Renal cortex interstitium (tissue), 15 donors: ENCODE measurements at places on chromosomes 5 and 9. TPM values are rescaled to one million over a fixed set of nuclear protein-coding genes. Genes with fewer than 3 reads are reported as not detected.

The DBH gene
- polyA plus RNA-seq, result 1.0 TPM

The ANKHD1 gene
- 139 TPM for polyA plus RNA-seq

DNA sequence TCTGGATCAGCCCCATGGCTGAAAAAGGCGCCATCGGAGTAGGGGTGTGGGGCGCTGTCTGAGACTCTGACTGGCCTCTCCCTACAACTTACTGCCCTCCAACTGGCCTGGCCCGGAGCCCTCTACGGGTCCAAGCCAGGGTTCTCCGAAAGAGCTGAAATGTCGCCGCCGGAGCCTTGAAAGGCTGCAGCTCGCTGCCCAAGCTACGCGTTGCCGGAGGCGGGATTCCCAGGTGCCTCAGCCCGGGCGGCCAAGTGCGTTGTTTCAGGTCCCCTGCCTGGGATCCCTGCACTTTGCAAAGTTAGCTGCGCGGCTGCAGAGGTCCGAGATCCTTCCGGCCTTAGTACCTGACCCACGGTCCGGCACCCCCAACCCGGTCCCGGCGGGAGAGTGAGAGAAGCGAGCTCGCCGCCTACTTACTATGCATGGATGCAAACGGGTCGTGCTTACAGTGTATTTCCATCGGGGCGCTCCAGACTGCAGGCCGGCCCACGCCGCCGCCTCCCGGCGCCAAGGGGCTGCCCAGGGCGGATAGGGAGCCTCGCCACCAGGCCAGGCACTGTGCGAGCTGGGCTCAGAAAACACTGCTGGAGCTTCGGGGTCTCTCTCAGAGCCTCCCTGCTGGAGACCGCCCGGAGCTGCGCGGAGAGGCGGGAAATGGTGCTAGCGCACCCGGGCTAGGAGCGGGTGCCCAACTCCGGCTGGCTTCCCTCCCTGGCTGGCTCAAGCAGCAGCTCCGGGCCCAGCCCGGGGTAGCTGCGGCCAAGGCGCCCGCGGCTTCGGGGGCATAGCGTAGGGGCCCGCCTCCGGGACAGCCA, 7.7 kb downstream of the PAX5 start:
- DNase-seq, result no peak

- DNase-seq, result peak; percentile 72
These were observed 26.3 kb upstream of the TENT4A start for GRCh38 chr5:6686915-6687409.

- DNase-seq, result no peak
These were observed 10.7 kb downstream of the HNRNPH1 start for GRCh38 chr5:179612577-179613459.

DNA sequence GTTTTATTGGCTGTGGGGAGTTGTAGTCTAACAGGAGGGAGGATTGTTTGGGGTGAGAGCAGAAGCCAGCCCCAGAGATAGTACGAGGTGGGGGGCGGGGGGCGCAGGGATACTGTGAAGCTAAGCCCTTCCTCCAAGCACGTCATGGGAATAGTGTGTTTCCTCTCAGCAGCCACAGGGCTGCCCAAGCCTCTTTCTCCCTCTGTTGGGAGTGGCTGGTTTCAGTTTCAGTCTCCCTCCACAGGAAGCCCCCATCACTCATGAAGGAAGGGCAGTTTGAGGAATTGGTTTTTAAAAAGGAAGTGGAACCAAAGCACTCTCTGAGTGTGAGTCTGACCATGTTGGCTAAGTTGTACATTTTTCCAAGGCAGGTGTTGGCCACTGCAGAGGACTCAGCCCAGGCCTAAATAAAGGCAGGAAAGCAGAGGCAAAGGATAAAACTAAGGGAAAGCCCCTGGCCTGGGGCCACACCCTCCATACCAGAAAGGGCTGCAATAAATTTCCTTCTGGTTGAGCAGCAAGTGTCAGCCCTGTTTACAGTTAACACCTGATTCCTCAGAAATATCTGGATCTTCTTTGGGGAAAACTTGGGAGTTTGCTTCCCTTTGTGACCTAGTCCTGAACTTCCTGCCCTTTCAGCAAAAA, 3.2 kb downstream of the RAB24 start:
- DNase-seq, result no peak

DNA sequence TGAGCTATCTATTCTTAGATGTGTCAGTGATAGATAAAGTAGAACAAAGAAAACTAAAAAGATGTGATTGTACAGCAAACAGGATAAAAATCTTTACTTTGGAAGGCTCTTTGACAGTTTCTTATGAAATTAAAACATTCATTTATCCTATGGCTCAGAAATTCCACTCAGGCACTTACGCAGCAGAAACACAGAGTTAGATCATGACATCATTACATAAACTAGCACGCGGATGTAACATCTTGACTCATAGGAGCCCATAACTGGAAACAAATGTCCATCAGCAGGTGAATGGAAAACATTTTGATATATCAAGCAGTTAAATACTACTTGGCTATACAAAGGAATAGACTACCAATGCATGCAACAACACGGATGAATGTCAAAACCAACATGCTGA, 45.3 kb downstream of the ICE1 start:
- DNase-seq, result no peak

DNA sequence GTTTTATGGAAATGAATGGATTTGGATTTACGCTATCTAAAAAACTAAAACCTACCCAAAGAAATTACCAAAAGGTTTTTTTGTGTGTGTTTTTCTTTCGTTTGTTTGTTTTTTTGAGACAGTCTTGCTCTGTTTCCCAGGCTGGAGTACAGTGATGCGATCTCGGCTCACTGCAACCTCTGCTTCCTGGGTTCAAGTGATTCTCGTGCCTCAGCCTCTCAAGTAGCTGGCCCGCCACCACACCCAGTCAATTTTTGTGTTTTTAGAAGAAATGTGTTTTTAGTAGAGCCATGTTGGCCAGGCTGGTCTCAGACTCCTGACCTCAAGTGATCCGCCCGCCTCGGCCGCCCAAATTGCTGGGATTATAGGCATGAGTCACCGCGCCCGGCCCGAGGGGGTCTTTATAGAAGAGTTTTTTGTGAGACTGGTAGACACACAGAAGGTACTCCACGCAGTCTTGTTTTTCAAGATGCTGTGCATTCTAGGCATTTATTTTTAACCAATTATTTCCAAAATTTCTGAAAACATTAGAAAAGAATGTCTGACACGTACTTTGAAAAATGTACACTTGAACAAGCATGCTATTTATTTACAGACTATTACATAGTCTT, 75.7 kb downstream of the NR6A1 start:
- DNase-seq, result no peak
